Stimulated activated CD4-positive, alpha-beta T cell treated with anti-CD3 and anti-CD28 coated beads, Interleukin-4, amount 100 ng/mL, for 24 hours (primary cell): ENCODE measurements at places on chromosomes 1 and 21.

GRCh38 chr1:3277011-3277471 is 177.4 kb upstream of the ARHGEF16 start:
- no peak for DNase-seq

DNA sequence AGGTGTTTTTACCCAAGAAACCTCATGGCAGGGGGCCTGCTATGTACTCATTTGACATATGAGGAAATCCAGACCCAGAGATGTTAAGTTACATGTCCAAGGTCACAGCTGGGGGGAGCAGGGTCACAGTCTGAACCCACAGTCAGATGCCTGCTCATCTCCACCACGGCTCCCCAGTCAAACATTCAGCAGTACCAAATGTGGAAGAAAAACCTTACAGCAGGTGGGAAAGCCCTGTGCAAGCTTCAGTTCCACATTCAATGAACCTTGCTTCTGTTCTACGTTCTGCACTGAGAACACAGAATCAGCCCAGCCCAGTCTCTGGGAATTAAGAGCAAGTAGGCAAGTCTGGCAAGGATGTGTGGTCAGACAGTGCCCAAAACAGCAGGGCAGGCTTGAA is 35.2 kb downstream of the LRP8 start:
- no peak for DNase-seq

DNA sequence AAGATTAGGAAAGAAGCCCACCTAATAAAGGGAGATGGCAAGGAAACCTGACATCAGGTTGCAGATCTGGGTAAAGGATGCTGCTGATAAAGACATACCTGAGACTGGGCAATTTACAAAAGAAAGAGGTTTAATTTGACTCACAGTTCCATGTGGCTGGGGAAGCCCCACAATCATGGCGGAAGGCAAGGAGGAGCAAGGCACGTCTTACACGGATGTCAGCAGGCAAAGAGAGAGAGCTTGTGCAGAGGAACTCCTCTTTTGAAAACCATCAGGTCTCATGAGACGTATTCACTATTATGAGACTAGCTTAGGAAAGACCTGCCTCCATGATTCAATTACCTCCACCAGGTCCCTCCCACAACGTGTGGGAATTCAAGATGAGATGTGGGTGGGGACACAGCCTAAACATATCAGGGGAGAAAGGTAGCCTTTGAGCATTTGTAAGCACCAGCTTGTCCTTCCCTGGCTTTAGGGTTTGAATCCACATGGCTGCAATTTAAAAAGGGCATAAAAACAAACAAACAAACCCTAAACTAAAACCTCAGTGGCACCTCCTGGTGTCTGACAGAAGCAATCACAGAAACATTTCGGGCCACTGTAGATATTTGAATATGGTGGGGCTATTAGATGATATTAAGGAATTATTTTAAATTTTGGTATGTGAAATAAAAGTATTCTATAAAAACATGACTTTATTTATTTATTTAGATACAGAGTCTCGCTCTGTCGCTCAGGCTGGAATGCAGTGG is 33.1 kb downstream of the SLC2A7 start:
- DNase-seq, result no peak

DNA sequence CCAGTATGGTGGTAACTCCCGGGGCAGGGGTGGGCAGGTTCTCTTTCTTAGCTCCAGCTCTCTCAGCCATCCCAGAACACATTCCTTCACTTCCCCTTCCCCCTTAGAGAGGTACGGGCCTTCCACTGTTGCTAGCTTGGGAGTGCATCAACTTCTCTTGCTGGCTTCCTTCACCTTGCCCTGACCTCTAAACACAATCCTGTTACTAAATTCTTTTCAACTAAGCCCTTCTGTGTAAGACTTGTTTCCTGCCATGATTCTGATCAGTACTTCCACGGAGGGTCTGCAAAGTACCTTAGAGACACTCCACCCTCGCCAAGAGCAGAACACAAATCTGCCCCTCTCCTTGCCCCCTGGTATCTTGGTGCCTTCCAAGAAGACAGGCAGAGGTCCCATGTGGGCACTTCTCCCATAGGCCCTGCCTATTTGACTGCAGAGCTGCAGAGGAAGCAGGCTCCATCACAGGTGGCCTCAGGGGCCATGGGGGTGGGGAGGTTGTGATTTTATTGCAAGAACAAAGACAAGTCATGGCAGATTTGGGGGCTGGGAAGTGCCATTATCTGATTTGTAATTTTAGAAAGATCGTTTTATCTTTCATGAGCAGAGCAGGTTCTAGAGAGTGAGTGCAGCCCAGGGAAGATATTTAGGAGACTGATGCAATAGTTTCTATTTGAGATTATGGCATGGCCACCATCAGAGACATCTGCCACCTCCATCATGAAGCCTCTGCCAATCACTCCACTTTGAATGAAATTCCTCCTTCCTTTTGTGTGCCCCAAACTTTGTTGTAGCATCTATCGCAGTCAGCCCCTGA is 182.5 kb upstream of the JUN start:
- no peak for DNase-seq

DNA sequence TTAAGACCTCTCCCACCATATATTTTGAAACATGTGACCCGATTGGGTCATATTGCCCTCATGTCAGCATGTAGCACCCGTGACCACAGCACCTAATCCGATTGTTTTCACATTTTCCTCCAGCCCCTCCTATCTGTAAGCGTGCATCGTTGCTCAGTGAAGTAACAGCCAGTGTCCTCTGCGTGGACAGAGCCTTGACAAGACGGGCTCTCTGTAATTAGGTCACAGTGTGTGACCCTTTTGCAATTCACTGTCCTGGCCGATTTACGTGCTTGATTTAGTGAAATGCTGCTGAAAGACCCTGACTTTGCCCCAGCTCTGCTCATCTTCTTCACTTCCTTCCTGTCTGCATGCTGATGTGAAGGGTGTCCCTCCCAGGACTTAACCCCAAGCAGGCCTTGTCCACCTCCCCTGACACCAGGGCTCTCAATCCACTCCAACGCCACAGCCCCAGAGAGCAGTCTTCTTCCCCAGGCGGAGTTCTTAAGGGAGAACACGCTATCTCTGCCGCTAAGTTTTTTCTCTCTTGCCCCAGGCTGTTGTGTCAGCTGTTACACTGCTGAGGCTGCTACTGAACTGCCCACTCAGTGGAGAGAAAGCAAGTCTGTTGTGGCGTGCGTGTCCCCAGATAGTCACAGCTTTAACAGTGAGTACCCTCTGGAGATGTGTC is 19.4 kb downstream of the URB2 start:
- DNase-seq, result no peak

- peak; percentile 29 for DNase-seq
Measured at GRCh38 chr1:41366455-41367287, 5.4 kb downstream of the FOXO6 start.

GRCh38 chr1:170306948-170307347 is 161.2 kb downstream of the NTMT2 start:
- DNase-seq, result no peak

DNA sequence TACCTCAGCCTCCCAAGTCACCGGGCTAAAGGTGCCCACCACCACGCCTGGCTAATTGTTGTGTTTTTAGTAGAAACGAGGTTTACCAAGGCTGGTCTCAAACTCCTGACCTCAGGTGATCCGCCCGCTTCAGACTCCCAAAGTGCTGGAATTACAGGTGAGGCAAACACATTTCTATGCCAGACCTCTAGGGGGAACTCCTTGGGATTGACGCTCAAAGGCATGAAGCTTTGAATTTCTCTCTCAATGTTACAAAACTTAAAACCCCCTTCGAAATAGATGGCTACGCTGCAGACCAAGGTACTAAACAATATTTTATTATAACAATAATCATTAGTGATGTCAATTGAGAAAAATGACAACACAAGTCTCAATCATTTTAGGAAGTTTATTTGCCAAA is 330.0 kb downstream of the SETD4 start:
- DNase-seq, result no peak

DNA sequence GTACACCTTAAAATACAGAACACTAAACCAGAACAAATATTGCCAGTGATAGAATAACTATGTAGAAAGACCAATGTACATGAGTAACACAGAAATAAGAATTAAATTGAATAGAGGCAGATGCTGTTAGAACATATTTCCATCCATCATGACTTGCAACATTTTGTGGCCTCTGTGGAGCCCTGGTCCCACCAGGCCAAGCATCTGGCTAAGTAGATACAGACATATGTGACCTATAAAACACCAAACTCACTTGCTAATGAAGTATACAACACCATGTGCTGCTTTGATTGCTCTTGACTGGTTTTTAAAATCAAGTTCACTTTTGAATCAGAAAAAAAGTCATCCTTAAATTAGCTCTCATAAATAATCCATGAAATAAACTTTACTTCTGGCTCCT is 20.5 kb downstream of the SLC19A2 start:
- no peak for DNase-seq

- DNase-seq, result no peak
Measured at GRCh38 chr1:245386297-245386971, 231.6 kb downstream of the KIF26B start.

DNA sequence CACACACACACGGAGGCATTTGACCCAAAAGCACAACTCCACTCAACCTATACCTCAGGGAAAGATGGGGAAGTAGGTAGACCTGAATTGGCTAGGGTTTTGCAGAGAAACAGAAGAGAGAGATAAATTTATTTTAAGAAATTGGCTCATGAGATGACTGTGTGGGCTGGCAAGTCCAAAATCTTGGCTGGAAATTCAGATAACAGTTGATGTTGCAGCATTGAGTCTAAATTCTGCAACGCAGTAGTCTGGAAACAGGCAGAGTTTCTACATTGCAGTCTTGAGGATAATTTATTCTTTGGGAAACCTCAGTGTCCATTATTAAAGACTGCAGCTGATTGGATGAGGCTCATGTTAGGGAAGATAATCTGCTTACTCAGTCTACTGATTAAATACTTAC is 4.3 kb upstream of the LCE2B start:
- DNase-seq, result no peak

- DNase-seq, result no peak
Measured at GRCh38 chr1:33140153-33141149, 41.4 kb downstream of the TRIM62 start.

DNA sequence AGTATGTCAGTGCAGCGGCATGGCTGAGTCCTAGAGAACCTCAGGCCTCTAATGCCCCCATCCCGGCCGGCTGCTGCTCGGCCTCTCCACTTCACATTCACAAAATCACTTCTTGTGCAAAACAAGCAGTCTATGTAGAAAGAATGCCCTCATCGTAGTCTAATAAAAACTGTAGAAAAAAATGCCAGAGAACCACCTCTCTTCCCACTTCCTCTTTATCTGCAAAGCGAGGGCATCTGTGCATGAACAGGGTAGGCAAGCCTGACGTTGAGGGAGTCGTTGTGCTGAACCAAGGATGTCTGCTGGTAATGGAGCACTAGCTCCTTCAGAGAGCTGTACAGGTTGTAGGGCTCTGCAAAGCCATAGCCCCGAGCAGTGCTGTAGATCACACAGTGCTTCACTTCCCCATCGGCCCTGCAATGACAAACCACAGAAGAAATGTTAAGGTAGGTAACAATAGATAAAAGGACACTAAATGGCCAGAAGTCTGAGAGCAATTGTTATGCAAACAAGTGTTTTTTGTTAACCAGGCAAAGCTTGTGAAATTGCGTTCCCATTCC is 88.9 kb downstream of the PIK3R3 start:
- DNase-seq, result no peak

GRCh38 chr1:172162236-172162635 is 258.2 kb upstream of the C1orf105 start:
- DNase-seq, result no peak

GRCh38 chr1:59605184-59605583 is 209.6 kb upstream of the HOOK1 start:
- no peak for DNase-seq

DNA sequence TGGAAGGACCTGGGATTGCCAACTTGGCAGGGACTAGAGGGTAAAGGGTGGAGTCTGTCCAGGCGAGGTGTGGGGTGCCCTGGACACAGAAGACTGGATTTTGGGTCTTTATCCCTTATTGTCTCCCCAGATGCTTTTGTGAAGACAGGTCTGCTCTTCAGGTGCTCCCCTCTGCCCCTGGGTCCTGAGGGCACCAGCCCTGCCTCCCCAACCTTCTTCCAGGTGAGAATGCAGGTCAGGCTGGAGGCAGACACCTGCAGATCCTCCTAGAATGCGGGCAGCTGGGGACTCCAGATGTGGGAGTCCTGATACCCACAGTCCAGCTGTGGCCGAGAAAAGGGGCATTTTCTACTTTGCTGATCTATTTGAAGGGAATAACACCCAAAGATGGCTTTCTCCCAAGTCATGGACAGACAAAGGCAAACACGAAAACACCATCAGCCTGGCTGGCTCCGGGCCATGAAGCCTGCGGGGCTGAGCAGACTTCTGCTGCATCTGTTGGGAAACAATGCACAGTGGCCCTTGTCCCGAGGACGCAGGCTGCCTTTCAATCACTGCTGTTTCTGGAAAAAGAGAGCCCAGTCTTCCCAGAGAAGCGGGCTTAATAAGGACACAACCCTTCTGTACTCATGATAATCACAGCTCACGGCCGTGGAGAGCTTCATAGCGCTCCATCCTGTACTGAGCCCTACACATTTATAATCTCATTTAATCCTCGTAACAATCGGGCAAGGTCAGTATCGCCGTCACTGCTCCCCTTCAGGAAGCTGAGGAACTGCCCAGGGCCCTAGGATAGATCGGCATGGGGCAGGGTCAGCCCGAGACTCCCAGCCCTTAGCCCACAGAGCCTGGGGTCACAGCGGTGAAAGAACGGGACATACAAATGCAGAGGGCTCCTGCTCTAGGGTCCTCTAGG is 62.0 kb upstream of the ABCG1 start:
- DNase-seq, result no peak

GRCh38 chr21:41477641-41478318 is 30.2 kb downstream of the TMPRSS2 start:
- no peak for DNase-seq

DNA sequence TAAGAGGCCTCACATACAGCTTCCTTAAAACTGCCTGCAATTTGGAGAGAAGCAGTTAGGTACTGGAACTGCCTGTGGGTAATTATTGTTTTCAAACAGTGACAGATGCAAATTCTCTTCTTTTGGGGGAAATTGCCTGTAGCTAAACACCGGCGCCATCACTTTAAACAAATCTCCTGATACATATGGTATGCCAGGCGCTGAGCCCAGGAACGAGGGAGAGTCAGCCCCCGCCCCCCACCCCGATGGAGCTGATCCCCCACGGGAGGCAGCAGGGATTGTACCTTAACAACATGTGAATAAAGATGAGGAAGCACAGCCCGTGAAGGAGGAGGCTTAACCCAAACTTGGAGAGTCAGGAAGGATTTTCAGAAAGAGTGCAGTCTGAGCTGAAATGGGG is 7.1 kb downstream of the TMEM51 start:
- DNase-seq, result no peak

DNA sequence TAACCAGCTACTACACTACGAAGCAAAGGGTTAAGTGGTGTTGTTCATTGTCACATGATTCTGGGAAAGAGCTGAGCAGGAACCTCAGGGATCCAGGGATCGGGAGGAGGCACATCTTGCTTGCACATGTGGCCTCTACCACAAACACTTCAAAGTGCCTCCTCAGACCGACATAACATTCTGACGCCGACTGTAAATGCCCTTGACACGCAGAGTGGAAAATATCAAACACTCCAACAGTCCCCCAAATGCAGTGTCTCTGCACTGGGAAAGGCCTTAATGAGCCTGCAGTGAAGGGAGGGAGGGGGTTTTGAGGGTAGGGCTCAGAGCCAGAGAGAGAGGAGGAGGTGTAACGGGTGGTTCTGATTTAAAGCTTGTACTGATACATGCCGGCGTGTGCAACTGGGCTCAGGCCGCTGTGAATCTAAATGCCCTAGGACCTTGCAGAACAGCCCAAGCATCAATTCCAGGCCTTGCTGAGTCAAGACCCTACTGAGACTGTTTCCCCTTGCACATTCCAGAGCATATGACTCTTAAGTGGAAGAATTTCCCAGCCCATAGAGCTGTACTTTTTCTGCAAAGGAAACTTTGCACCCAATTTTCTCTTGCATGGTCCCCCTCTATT is 163.7 kb downstream of the NTMT2 start:
- DNase-seq, result no peak

GRCh38 chr1:153742411-153743142 is 14.7 kb downstream of the INTS3 start:
- no peak for DNase-seq
